Renal cortical epithelial cell (primary cell): ENCODE measurements at places on chromosomes 4 and X. TPM values are rescaled to one million over a fixed set of nuclear protein-coding genes. Genes with fewer than 3 reads are reported as not detected.

DNA sequence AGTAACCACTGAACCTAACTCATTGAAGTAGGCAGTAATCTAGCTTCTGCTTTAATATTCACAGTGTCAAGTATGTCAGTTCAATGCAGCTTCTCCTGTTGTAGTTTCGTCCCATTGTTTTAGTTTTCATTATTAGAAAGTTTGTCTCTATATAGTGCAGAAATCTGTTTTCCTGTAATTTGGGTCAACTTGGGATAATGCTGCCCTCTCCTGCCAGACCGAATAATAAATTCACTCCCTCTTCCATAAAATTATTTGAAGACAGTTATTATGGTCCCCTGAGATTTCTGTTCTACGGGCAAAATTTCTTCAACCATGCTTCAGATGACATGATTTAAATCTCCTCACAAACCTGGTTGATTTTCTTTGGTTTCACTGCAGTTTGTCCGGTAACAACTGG, 4.6 kb upstream of the LUZP4 start:
- DNase-seq = no peak

DNA sequence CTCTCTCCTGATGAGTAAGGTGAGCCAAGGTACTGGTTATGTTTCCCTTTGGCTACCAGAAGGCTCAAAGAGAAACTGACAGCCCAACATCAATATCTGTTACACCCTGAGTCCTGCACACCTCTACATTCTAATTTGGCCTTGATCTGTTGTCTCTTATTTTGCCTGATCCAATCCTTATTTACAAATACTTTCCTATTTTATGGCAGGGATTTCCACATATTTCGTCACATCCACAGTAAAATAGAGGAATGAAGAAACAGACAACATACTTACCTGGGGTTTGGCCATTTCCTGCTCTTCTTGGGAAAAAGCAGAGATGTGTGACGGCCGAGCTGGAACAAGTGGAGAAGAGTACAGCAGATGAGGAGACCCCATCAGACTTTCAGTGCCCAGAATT, 1.5 kb downstream of the ZNF182 start:
- peak; percentile 9 for DNase-seq

GRCh38 chr4:113744667-113745240, 16.8 kb downstream of the CAMK2D start:
- DNase-seq = no peak

Gene CFP
- 0.05 TPM in 1 of 2 replicates, not detected in the other for total RNA-seq

DNA sequence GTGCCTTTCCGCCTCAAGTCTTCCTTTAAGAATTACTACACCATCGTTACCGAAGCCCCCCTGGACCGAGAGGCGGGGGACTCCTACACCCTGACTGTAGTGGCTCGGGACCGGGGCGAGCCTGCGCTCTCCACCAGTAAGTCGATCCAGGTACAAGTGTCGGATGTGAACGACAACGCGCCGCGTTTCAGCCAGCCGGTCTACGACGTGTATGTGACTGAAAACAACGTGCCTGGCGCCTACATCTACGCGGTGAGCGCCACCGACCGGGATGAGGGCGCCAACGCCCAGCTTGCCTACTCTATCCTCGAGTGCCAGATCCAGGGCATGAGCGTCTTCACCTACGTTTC, 2.2 kb downstream of the PCDH10 start:
- DNase-seq = no peak

DNA sequence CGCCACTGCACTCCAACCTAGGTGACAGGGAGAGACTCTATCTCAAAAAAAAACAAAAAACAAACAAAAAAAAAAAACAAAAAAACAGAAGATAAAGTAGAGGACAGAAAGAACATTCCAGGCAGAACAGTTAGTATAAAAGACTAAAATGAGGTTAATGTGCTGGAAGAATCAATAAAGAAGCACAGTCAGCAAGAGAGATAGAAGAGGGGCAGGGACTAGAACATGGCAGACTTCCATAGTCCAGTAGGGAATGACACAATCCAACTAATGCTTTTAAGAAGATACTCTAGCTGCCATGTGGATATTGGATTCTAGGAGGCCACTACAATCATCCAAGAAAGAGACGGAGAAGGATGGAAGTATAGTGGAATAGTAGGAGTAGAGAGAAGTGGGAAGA, 11.6 kb downstream of the ADGRG2 start:
- no peak for DNase-seq

Gene GPRASP2
- total RNA-seq = 11.5 and 13.2 TPM in 2 replicates

DNA sequence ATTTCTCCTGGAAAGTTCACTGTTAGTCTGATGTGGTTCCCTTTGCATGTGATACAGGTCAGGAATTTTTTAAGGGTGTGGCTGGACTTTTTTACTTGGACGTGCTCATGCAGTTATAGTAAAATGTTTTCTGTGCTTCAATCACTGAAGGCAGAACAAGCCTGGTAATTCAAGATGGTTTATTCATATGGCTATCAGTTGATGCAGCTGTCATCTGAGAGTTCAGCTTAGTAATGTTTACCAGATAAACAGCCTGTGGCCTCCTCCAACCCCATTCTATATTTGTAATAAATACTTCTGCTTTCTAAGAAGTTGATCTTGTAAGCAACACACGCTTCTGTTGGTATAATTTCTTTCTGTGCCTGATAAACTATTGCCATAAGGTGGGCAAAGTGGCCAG, 2105.9 kb downstream of the ARAP2 start:
- no peak for DNase-seq

- no peak for DNase-seq
Measured at GRCh38 chr4:43481526-43481925, 589.0 kb downstream of the GRXCR1 start.

- peak; percentile 33 for DNase-seq
Measured at GRCh38 chrX:68462653-68463052, 29.4 kb upstream of the OPHN1 start.

DNA sequence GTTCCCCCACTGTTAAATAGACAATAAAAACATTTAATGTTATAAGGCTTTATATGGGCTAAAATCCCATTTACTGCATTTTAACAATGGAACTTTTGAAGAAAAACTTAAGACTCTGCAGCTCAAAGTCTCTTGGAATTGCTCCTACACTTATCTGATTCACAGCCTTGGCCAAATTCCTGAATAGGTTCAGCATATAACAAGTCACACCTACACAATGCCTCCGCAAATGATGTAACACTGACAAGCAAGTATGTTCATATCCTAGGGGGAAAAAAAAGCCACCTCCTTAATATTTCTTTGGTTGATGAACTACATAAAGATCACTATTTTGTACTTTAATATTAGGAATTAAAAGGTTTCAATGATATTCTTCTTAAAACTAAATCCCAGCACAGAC, 34.5 kb downstream of the RPS6KA6 start:
- no peak for DNase-seq

Gene CAPN6
- 0.87 and 4.9 TPM in 2 replicates for total RNA-seq
